ENCODE measurements at places on chromosomes 1 and 21. TPM values are rescaled to one million over a fixed set of nuclear protein-coding genes. Genes with fewer than 3 reads are reported as not detected.

GRCh38 chr1:205481218-205481617 is 23.3 kb upstream of the CDK18 start:
- no peak for DNase-seq

- DNase-seq = peak; percentile 76
Observed at GRCh38 chr1:17624611-17625233, 85.2 kb downstream of the ARHGEF10L start.

- no peak for DNase-seq
Observed at GRCh38 chr1:92201973-92202372, 15.7 kb upstream of the C1orf146 start.

DNA sequence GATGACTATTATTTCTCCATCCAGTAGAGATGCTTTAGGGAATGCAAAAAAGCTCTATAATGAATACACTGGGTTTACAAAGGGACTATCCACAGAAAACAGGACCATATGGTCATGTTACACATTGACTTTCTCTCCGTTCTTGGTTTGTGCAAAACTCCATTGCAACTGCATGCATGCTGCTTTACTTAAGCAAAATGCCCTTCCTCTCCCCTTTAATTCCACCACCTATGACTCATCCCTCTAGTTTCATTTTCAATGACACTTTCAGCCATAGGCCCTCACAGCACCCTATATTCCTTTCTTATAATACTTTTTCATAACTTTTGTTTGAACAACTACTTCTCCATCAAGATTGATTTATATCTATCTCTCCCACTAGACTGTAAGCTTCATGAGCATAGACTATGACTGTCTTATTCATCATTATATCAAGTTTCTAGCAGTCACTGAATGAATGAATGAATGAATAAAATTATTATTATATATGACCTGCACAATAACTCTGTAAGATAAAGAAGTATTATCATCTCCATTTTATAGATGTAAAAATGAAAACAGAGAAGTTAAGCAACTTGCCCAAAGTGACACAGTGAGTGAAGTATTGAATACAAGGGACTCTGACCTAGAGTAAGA is 248.9 kb downstream of the PLPP3 start:
- DNase-seq = peak; percentile 73

DNA sequence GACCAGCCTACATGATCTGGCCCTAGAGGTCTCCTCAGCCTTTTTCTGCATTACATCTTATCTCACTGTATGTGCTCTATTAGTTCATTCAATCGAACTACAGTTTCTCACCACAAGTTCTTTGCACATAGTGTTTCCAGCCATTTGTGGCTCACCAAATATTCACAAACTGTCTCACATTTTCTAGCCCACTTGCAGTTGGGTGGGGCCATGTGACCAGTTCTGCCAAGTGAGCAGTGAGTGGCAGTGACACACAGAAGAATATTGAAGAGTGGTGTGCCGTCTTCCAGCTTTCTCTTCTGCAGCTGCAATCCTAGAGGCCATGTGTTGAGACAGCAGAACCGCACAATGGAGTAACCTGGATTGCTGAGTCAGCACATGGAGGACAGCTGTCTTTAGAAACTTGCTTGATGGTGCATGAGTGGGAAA is 103.2 kb upstream of the ZNF644 start:
- no peak for DNase-seq

GRCh38 chr1:57727121-57727520 is 303.3 kb upstream of the DAB1 start:
- peak; percentile 6 for DNase-seq

GRCh38 chr1:26938004-26938658 is 16.6 kb downstream of the NUDC start:
- no peak for DNase-seq

- no peak for DNase-seq
Observed at GRCh38 chr1:181397845-181398244, 85.5 kb upstream of the CACNA1E start.

- DNase-seq = peak; percentile 73
Observed at GRCh38 chr1:58062635-58063034, 483.9 kb downstream of the OMA1 start.

- peak; percentile 59 for DNase-seq
Observed at GRCh38 chr1:115429884-115430283, 91.8 kb upstream of the NGF start.

- DNase-seq = peak; percentile 90
Observed at GRCh38 chr1:174222166-174222949, 63.0 kb downstream of the RABGAP1L start.

DNA sequence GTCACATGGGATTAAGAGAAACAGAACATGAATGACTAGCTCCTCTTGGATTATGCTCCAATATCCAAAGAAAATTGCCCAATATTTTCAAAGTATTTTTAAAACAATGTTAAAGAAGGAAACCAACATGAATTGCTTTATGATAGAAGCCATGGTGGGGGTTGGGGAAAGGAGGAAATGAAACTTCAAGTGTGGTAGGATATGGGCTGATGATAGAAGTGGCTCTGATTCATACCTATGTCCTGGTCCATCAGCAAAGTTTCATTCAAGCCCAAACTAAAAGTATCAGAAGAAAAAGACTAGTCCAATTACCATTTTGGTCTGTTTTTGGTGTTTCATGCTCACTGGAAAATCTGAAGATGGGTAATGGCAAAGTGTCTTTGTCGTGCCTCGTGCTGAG is 104.2 kb upstream of the PROX1 start:
- no peak for DNase-seq

DNA sequence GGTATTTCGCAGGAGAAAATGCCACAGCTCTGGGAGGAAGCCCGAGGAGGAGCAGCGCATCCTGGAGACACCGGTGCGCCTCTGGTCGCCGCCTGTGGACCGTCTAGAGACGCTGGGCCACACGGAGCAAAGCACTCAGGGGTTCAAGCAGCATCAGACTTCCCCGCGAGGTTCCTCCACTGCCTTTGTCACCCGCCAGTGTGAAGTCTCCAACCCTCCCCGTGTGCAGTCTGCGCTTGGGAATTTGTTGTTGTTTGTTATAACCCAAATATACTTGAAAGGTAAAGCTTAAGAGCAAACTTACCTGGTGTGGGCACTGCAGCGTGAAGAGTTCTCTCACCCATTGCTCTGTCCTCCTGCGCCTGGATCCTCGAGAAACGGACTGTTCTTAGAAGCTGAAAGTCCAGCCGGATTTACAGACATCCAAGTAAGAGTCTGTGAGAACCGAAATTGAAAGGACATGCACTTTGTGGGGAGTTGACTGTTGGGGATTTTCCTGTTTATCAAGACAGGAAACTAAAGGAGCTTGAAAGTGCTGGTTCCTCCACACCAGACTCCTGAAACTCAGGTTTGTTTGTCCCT is at the start of gene GBP4:
Gene GBP4, minus strand, starts transcription at position 452 of the 582 bp plus-strand sequence. Its CDS starts 108 bp downstream, at position 344.
- peak; percentile 68 for DNase-seq

DNA sequence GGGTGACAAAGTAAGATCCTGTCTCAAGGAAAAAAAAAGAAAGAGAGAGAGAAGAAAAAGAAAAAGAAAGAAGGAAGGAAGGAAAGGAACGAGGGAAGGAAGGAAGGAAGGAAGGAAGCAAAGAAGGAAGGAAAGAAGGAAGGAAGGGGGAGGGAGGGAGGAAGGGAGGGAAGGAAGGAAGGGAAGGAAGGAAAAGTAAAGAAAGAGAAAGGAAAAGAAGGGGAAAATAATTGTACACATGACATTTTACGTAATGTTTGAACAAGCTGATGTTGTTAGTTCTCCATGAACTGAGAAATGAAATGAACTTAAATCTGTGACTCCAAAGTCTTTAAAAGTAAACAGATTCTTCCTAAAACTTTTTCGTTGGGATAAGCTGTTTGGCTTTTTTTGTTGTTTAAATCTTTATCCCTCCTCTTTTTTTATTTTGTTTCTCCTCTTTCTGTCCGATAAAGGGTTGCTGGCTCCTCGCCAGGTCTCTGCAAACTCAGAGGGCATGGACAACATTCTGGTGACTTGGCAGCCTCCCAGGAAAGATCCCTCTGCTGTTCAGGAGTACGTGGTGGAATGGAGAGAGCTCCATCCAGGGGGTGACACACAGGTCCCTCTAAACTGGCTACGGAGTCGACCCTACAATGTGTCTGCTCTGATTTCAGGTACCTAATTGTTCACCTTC is 59.8 kb downstream of the IL12RB2 start:
- peak; percentile 53 for DNase-seq

GRCh38 chr1:107669996-107670395 is 295.0 kb downstream of the VAV3 start:
- peak; percentile 96 for DNase-seq

- no peak for DNase-seq
Observed at GRCh38 chr1:3510956-3511250, 56.4 kb downstream of the ARHGEF16 start.

DNA sequence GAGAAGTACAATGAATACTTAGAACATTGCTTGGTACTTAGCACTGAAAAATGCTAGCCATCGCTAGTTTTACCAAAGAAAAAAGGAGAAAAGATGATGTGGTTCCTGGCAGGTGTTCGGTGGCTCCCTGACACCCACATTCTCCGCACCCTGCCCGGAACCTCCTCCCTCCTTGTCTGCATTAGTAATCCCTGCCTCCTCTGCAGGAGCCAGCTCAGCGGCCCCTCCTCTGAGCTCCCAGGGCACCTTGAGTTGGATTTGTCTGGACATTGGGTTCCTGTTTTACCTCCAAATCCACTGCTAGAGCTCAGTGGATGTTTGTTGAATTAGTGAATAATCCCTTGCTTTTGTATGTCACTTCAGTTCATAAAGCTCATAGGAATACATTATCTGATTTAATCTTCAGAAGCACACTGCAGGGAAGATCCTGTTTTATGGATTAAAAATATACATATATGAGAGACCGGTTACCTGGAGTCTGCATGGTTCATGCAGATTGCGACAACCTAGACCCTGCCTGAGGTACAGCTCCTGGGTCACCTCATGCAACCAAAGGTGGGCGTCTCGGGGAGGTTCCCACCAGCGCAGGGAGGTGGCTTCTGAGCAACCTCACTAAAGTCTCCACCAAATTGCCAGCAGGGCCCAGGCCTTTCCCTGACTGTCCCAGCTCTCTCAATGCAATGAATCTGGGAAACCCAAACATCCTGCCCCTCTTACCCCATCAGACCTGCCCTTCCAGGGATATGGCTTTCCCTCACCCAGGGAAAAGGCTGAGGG is 24.2 kb downstream of the PCAT6 start:
- DNase-seq = no peak

GRCh38 chr1:13616234-13616633 is 32.6 kb downstream of the PDPN start:
- DNase-seq = no peak

GRCh38 chr1:101130673-101131072 is 105.1 kb upstream of the DPH5 start:
- peak; percentile 76 for DNase-seq

DNA sequence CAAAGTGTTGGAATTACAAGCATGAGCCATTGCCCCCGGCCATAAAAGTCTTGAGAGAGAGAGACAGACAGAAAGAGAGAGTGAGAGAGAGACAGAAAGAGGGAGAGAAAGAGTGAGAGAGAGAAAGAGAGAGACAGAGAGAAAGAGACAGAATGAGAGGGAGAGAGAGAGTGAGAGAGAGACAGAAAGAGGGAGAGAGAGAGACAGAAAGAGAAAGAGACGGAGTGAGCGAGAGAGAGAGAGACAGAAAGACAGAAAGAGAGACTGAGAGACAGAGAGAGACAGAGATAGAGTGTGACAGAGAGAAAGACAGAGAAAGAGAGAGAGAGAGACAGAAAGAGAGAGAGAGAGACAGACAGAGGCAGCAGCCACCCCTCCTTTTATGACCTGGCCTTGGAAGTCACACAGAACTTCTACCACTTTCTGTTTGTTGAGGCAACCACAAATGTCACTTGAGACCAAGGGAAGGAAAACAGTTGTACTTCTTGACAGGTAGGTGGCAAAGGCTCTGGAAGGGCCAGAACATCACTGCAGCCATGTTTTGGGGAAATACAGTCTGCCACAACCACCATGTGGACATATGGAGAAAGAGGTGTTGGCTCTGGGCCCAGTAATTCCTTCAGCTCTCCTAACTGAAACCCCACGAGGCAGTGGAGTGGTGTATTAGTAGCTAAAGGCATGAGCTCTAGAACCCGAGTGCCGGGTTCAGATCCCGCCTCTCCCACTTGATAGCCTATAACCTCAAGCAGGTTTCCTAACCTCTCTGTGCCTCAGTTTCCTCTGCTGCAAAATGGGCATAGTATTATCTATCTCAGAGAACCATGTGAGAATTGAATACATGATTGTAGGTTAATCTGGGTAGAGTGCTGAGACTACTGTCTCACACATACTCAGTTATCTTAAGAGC is 50.6 kb downstream of the TNFRSF8 start:
- no peak for DNase-seq

DNA sequence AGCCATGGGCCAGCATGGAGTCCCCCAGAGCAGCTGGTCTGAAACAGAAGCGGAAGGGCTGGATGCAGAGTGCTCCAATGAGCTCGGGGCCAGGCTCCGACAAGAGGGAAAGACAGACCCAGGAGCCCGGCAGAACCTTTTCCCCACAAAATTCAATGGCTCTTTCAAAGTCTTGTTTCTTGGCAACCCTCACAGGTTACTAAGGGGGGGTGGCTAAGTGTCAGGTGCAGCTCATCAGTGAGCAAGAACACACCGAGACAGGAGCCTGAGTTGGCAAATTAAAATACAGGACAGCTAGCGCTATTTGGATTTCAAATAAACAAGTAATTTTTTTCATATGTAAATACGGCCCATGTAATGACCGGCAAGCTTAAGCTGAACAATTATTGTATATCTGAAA is 27.3 kb downstream of the PGBD5 start:
- DNase-seq = no peak

DNA sequence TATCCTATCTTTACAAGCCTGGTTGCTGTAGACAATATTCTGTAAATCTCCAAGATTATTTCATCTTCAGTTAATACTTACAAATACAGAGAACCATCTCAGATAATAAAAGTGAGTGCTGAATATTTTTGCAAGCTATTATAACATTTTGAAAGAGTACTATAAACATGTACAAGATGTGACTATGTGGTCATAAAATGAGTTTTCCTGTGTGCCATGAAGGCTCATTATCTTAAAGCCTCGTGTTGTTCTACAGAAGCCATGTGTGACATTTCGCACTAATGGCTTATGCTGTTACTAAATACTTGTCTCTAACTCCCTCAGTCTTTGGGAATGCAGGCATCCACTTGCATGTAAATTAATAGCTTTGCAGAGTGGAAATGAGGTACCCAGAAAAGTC is 48.3 kb downstream of the SAMSN1 start:
- no peak for DNase-seq

RIT1 gene
- 38.4 TPM for total RNA-seq

AK2 gene
- 272 TPM for total RNA-seq

LCE3D gene
- total RNA-seq = not detected

PBXIP1 gene
- total RNA-seq = 81.3 TPM

S100A7 gene
- total RNA-seq = not detected

PRRC2C gene
- 145 TPM for total RNA-seq

TRIM46 gene
- 5.9 TPM for total RNA-seq

HTR6 gene
- not detected for total RNA-seq

EPHA8 gene
- not detected for total RNA-seq

MLLT11 gene
- 6.6 TPM for total RNA-seq

OTUD7B gene
- total RNA-seq = 11.3 TPM
